NCI-H1092 (cell line): ENCODE measurements at places on chromosomes 2 and 18.

GRCh38 chr2:197309691-197310231, 819 bp downstream of the ANKRD44 start:
- DNase-seq, result no peak

DNA sequence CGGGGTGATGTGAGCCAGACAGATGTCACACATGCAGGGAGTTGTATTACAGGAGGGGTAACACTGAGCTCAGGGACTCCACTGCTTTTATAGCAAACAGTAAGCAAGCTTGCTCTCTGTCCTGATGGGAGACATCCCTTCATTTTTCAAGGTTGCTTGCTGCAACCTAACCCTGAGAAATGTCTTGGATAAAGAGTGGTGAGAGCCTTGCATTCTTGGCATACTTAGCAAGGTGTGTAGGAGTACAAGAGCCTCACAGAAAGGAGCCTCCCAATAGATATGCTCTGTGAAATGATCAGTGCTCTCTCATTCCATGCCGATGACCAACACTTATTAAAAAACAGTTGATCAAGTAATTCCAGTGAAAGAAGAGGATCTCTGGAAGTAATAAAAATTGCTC, 8.1 kb downstream of the PFN4 start:
- DNase-seq, result no peak

DNA sequence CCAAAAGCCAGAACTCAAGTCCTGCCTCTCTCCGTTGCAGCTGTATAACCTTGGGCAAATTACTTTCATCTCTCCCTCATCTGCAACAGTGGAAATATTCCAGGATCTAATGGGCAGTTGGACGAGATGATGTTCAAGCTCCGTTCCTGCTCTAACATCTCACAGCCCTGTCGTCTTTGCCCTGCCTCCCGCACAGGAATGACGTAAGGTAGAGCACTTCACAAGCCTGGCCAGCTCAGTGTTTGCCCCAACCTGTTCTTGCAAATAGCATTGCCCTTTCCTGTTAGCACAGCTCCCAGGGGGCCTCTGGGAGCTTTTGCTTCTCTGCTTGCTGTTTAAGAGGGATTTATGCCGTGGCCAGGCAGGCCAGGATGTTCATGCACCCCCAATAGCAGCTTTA, 107.9 kb downstream of the KLHL29 start:
- no peak for DNase-seq

- DNase-seq, result no peak
These were observed 76.7 kb downstream of the RND3 start for GRCh38 chr2:150410809-150411208.

- no peak for DNase-seq
These were observed 479.9 kb upstream of the TNP1 start for GRCh38 chr2:217339753-217340152.

DNA sequence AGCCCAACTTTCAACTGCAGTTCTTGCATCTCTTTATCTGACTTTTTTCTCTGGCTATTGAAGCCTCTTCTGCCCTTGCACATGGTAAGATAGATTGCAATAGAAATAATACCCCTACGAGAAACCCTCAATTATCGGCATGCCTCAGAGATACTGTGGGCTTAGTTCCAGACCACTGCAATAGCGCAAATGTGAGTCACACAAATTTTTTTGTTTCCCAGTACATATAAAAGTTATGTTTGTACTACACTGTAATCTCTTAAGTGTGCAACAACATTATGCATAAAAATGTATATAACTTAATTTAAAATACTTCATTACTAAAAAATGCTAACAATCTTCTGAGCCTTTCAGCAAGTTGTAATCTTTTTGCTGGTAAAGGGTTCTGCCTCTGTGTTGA, 124.7 kb downstream of the PDE1A start:
- DNase-seq, result no peak

DNA sequence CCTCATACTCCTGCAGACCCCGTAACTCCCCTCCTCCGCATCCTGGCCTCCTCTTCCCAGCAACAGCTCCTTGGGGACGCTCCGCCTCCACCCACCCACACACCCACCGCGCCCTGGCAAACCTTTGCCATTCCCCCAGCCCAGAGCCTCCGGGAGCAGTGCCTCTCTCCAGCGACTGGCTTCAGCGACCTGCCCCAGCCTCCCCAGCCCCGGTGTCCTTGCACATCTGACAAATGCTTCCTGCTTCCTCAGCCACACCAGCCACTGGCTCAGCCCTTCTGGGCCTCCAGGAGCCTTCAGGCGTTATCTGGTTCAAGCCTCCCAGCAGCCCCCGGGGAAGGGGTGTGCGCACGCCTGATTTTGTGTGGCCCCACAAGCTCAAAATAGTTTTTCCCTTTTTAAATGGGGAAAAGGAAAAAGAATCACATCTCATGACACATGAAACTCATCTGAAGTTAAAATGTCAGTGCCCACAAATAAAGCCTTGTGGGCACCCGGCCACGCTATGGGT, 14.2 kb downstream of the ESPNL start:
- DNase-seq, result no peak

- DNase-seq, result no peak
These were observed 16.4 kb downstream of the MAP3K19 start for GRCh38 chr2:135030826-135031225.
